ENCODE measurements at places on chromosomes 1 and 21. TPM values are rescaled to one million over a fixed set of nuclear protein-coding genes. Genes with fewer than 3 reads are reported as not detected.

The OR10J1 gene
- total RNA-seq = not detected

DNA sequence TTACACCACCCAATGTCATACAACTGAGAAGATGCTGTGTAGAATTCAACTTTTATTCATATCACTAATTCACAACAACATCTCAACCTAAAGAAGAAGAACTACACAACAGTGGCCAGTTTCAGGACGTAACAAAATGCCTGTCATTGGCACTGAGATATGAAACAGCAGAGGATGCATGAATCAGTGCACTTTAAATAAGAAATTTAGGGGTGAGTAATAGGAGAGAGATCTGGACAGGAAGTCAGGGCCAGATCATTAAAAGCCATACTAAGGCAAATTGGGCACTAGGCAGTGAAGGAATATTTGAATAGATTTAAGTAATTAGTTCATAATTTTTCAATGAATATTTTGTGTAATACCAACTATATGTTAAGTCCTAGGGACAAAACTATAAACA lies 510.5 kb downstream of the PLPP3 start:
- no peak for DNase-seq

DNA sequence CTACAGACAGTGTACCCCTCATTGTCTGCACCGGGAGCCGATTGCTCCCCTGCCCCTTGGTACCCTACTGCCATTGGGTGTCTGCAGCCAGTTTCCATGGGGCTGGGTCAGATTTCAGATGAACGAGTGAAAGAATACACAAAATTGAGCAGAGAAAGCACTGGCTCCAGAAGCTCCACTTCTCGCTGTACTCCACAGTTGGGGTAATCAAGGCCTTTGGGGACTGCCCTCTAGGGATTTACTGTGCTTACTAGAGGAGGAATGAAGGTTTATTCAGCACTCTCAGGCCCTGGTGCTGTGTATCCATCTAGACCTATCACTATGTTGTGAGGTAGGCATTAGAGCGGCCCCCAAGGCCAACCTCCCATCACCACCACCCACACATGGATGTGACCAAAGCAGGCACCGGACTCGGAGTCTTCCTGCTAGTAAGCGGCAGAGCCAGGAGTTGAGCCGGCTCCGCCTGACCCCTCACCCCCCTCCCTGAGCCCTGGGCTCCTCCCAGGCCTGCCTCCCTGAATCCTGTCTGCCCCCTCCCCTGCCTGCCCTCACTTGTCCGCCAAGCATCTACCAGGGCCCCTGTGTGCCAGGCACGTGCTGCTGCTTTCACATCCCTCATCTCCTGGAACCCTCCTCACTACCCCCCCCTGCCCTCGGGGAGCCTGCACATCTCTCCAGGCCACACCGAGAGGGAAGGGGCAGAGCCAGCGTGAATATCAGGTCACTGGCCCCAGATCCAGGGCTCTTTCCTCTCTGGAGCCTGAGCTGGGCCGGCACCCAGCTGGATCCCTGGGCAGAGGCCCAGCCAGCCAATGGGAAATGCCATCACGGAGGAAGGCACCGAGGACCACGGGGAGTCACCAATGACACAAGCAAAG lies 23.3 kb downstream of the KCNN3 start:
- DNase-seq = no peak

DNA sequence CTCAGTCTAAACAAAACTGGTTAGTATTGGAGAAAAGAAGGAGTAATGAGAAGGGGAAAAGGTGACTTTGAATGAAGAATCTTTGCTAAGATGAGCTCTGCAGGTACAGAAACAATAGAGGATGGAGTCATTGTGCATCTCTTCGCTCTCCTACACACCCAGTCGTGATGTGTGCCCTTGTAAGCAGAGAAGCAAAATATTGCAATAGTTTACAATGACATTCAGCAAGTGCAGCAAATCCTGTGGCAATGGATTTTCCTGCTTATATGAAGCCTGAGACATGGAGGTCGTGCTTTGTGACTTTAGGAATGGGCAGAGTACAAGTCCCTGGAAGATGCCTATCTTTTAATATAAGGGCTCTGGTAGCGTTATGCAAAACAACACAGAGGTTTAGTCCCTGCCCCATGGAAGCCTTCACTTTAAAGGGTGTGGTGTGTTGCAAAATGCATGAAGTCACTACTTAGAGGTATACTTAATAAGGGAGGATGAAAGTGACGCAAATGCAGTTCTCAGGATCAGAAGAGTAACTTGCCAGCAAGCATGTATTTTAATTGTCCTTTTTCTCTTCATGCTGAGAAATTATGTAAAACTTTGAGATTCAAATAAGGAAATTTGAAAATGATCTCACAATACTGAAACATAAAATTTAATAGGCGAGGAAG lies 88.0 kb upstream of the IVNS1ABP start:
- DNase-seq = no peak

GRCh38 chr1:51631747-51632146 lies 14.9 kb downstream of the OSBPL9 start:
- DNase-seq = no peak

GRCh38 chr1:224356685-224357625 lies at the start of gene CNIH4:
TSS of gene CNIH4 (plus strand) at chr1:224356879. CDS start at chr1:224356925, 46 bp downstream.
- peak; percentile 94 for DNase-seq

Measured in B cell (primary cell).